ENCODE measurements at places on chromosomes 2 and 18. TPM values are rescaled to one million over a fixed set of nuclear protein-coding genes. Genes with fewer than 3 reads are reported as not detected.

The CCDC178 gene
- not detected for total RNA-seq

DNA sequence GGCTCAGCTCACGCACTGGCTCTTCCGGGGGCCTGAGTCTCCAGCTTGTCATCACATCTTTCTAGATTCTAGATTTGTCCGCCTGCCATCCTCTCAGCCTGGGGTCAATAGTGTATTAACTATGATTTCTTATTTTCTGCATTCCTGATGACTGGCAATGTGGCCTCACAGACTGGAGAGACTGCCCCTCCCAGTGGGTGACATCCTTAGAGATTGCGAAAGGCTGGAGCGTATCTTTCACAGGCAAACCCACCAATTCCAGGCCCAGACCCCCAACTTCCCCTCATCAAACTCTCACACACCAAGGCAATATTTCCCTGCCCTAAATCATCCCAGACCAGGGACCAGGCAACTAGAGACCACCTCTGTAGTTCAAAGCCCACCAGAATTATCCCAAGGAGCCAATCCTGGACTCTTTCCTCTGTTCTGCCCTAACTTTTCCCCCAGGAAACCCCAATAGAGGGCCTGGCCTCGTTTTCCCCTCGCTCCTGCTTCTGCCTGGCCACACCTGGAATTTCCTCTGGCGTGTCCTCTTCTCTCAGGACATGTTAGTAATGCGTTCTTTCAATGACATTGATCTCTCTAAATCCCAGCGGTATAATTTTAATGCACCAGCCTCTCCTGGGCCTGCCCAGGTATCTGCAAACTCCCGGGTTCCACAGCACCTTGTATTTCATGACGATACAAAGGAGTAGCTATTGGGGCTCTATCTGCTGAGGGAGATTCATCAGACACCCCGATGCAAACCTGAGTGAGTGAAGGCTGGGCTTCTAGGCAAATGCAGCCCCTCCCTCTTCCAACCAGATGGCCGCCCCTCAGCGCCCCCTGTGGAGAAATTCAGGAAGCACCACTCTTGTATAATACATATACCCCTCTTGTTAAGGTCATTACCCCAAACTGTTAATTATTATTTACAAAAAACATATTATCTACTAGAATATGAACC lies 2.4 kb upstream of the KCNF1 start:
- DNase-seq, result no peak

GRCh38 chr18:43671431-43671830 lies 394.1 kb upstream of the SYT4 start:
- DNase-seq, result no peak

The FAM161A gene
- total RNA-seq, result 1.3 TPM

DNA sequence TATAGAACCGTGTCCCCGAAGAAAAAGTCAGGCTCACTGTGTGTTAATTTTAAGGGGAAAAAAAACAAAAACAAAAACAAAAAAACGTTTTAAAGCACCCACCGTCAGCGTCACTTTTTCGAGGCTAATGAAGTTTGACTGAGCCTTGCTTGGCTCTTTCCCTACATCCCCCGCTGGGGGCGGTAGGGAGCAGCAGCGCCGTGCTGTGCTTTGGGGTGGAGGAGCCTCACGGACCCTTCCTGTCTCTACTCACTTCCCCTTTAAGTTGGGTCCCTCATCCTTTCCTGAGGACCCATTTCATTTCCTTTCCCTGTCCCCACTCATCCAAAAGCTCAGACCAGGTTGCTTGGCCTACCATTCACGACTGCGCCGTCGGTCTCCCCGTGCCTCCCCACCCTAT lies 82.8 kb upstream of the RPL31 start:
- DNase-seq, result no peak

GRCh38 chr2:62717503-62718081 lies 12.1 kb downstream of the EHBP1 start:
- DNase-seq, result no peak

The ATP8B1 gene
- 20.2 TPM for total RNA-seq

The PAX3 gene
- total RNA-seq, result not detected

- no peak for DNase-seq
These were observed 202.7 kb upstream of the SLC14A2 start for GRCh38 chr18:45412577-45412976.

- DNase-seq, result no peak
These were observed 38.7 kb downstream of the TCF7L1 start for GRCh38 chr2:85171916-85172315.

The ZSWIM2 gene
- not detected for total RNA-seq

DNA sequence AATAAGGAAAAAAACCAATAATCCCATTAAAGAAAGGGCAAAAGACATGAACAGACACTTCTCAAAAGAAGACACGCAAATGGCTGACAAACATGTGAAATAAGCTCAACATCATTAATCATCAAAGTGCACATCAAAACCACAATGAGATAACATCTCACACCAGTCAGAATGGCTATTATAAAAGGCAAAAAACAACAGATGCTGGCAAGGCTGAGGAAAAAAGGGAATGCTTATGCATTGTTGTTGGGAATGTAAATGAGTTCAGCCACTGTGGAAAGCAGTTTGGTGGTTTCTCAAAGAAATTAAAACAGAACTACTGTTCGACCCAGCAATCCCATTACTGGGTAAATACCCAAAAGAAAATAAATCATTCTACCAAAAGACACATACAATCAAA lies 285.6 kb downstream of the NR4A2 start:
- no peak for DNase-seq

The ASB1 gene
- 17.7 TPM for total RNA-seq

The PAX8 gene
- total RNA-seq, result 2.7 TPM

- no peak for DNase-seq
These were observed 102.6 kb upstream of the SMIM21 start for GRCh38 chr18:75530118-75530517.

DNA sequence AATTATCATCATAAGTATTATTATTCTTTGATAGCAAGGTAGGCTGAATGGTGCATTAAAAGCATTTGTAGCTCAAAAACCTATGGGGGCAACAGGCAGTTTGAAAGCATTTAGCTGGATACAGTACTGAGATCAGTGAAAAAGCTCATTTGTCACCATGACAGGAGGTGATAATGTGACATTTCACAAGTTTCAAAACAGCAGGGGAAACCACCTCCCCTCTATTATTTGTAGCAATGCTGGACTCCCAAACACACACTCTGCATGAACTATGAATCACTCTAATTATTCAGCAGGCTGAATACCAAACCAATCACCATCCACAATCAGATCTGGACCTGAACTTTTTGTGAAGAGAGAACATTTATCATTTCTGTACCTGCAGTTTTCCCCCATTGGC lies 63.4 kb downstream of the MYO5B start:
- DNase-seq, result no peak

GRCh38 chr2:39849982-39850526 lies 71.0 kb upstream of the THUMPD2 start:
- no peak for DNase-seq

DNA sequence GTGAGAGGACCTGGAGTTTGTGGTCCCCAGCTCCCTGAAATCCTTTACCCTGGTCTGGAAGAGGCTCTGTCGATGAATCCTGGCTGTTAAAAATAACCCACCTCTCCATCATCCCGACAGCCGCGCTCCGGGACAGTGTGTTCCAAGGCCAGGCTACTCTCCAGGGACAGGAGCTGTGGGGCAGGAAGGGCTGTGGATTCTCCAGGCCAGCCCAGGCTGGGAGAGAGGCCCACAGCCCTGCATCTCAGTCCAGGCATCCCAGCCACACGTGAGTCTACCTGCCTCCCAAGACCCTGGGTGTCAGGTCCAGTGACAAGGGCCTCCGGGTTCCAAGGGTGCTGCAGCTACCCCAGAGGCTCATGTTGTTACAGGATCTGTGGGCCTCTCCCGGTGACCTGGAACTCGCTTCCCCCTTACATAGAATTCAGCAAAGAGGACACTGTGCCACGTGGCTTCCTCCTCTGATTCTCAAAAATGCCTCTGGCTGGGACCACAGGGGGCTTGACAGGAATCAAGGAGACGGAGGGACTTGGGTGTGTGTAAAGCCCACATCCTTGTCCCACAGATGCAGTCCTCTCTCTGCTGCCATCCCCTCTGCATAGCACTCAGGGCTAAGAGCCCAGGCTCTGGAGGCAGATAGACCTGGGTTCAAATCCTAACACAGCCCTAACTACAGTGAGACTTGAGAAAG lies 17.3 kb downstream of the ADRA2B start:
- DNase-seq, result no peak

DNA sequence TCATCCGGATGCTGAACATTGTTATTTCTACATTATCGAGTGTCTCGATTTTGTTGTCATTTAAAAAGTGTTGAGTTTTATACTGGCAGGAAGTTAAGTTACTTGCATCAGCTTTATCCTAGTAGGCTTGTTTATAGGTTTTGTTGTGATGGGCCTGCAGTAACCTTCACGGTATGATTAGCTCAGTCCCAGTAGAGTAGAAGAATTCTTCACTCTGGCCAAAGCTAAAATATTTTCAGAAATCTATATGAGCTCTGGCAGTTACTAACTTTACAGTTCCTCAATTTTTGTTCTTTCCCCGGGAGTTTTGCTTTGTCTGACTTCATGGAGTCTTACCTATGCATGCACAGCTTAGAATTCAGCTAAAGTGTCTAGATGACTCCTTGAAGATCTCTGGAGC lies 294.9 kb downstream of the NAPG start:
- no peak for DNase-seq

The CD226 gene
- 0.79 TPM for total RNA-seq

- no peak for DNase-seq
These were observed 57.1 kb downstream of the RMDN2 start for GRCh38 chr2:37982147-37982582.

The KCMF1 gene
- 50.8 TPM for total RNA-seq

The PRKAG3 gene
- not detected for total RNA-seq

GRCh38 chr18:34866310-34866709 lies 156.2 kb downstream of the DTNA start:
- DNase-seq, result no peak

The PLEKHH2 gene
- total RNA-seq, result 2.3 TPM

GRCh38 chr2:10755621-10756020 lies 34.2 kb downstream of the ATP6V1C2 start:
- no peak for DNase-seq

- DNase-seq, result no peak
These were observed 9.6 kb upstream of the NTSR2 start for GRCh38 chr2:11679486-11680181.

GRCh38 chr2:175872721-175873120 lies 129.3 kb downstream of the LNPK start:
- no peak for DNase-seq

GRCh38 chr2:200968735-200969134 lies 5.3 kb upstream of the ORC2 start:
- DNase-seq, result no peak

DNA sequence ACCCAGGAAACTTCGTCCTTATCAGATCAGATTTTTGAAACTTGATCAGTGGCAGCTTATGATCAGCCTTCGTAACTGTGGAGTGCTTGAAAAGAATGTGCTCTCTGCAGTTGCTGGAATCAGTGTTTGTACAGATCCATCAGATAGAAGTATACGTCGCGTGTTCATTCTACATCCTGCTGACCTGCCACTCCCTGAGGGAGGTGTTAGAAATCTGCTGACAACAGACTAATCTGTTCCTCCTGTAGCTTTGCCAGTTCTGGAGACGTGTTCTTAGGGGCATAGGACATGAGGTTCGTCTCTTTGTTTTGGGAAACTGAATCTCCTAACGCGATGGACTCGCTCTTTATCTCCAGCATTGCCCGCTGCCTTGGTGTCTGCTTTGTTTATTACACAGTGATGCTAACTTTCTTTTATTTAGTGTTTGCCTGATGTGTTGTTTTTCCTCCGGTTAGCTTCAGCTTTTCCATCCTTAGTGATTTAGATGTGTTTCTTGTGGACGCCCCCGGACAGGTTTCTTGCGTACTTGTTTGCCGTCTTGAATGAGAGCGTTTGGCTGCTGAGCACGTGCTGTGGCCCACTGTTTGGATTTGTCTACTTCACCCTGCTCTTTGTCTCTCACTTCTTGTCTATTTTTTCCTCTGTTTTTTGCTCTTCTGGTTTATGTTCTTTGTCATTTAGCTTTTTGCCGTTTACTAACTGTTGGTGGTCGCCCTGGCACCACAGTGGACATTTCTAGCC lies 17.4 kb upstream of the GAL3ST2 start:
- no peak for DNase-seq

The GKN1 gene
- total RNA-seq, result not detected
